ENCODE measurements at places on chromosomes 2 and 18.

- DNase-seq: no peak
These were observed 465.0 kb downstream of the CCDC85A start for GRCh38 chr2:56648802-56649201.

DNA sequence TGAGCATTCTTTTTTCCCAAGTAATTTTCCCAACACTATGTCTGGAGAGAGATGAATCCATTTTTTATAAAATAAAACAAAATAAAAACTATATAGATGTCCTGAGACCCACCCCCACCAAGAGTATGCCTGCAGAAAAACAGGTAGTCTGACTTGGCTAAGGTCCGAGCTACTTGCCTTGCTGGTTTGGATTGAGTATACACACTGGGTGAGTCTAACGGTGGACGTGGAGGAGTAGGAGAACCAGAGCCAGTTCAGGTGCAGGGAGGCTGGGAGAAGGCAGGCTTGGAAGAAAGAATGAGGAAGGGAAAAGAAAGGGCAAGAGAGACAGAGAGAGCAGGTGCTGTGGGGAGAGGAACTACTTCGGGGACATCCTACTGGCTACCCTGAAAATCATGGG is 21.3 kb upstream of the AFTPH start:
- no peak for DNase-seq

DNA sequence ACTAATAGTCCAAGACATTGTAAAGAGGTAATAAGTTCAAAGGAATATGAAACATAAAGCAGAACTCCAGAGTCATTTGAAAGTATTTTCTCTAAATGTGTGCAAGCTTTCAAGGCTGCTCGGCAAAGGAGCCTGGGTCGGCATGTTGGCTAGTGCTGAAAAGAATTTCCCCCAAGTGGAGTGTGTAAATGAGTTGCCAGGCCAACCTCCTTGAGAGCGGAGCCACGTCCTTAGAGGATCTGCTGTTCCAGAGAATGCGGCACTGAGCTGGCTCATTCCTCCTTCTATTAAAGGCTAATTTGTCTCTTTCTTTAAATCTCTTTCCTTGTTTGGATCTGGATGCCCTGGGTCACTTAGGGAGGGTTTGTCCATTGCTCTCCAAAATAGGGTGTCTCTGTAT is 127.5 kb downstream of the RDH14 start:
- DNase-seq: no peak

GRCh38 chr2:109068811-109069210 is 60.2 kb upstream of the SH3RF3 start:
- DNase-seq: no peak

GRCh38 chr2:232776435-232776834 is at the start of gene KCNJ13:
Gene KCNJ13 (minus strand): TSS chr2:232776565. CDS start chr2:232771362, 5,203 bp downstream.
- DNase-seq: no peak

- DNase-seq: no peak
These were observed 19.8 kb downstream of the GPC1 start for GRCh38 chr2:240455272-240455646.

DNA sequence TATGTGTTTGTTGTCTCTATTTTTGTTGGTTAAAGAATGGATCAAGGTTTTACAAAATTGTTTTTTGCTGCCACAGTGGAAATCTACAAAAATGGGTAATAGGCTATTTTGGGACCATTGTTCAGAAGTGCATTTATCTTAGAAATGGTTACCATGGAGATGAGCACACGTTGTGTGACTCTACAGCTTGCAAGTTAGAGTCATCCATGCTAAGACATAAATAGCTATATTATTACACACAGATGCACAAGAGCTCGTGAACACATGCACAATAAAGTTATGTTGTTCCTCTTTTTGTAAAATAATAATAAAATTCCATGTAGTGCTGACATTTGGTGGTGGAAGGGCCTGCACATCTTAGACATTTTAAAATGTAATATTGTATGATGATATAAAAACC is 15.5 kb upstream of the DUSP19 start:
- DNase-seq: no peak

- no peak for DNase-seq
These were observed 29.6 kb downstream of the ARHGAP25 start for GRCh38 chr2:68764041-68764805.

DNA sequence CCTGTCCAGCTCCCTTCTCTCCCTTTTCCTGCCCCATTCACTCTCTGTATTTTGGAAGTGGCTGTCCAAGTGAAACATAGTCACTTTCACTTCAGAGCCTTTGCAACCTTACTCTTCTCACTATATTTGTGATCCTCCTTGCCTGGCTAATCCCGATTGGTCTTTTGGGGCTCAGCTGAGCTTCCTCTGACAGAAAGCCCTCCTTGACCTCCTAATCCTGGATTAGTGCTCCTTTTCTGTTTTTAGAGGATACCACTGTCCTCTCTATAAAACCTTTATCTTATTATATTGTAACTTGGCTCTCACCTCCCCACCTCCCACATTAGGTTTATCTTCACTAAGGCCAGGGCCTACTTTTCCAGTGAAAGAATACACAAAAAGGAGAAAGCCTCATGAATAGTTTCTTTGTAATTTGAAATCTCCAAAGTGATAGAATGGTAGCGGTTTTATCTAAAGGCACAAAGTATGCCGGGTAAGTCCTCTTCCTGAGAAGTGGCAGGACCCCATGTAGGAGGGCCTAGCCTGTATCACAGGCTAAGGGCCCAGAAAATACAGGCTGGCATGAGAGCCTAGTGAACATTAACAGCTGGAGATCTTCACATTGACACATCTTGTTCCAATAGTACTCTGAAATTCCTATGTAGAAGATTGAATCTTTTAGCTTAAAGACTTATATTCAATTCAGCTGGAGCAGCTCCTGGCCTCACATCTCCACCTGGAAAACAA is 83.1 kb upstream of the GAREM1 start:
- no peak for DNase-seq

Data from cortex of kidney (tissue), 1 donor.